Fibroblast of upper back skin (primary cell): ENCODE measurements at places on chromosomes 7 and 10.

- DNase-seq: no peak
These were observed 22.9 kb downstream of the SFTPD start for GRCh38 chr10:79926037-79926436.

DNA sequence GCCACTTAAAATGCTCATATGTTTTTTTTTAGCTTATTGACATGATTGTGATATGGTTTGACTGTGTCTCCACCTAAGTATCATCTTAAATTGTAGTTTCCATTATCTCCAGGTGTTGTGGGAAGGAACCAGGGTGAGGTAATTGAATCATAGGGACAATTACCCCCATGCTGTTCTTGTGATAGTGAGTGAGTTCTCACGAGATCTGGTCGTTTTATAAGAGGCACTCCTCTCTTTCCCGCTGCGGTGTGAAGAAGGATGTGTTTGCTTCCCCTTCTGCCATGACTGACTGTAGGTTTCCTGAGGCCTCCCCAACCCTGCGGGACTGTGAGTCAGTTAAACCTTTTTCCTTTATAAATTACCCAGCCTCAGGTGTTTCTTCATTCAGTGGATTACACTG lies 80.5 kb upstream of the ETV1 start:
- no peak for DNase-seq

- peak; percentile 14 for DNase-seq
These were observed 331.5 kb upstream of the NPVF start for GRCh38 chr7:25559581-25560367.

DNA sequence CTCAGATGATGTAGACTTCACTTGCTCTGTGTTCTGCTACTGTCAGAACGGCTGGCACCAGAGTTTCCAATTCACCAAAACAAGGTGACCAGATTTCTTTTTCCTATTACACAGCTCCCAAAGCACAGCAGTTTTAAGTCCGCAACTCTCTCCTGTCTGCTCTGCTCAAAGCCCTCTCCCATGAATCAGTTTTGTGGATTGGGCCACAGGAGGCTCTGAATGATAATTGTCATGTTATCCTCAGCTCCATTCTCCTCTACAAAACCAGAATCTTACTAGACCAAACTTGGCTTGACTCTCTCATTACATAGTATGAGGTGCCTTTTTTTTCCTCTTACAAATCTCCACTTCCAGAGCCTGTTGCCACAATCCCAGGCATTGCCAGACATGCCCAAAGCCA lies 223.5 kb downstream of the SNX13 start:
- no peak for DNase-seq

DNA sequence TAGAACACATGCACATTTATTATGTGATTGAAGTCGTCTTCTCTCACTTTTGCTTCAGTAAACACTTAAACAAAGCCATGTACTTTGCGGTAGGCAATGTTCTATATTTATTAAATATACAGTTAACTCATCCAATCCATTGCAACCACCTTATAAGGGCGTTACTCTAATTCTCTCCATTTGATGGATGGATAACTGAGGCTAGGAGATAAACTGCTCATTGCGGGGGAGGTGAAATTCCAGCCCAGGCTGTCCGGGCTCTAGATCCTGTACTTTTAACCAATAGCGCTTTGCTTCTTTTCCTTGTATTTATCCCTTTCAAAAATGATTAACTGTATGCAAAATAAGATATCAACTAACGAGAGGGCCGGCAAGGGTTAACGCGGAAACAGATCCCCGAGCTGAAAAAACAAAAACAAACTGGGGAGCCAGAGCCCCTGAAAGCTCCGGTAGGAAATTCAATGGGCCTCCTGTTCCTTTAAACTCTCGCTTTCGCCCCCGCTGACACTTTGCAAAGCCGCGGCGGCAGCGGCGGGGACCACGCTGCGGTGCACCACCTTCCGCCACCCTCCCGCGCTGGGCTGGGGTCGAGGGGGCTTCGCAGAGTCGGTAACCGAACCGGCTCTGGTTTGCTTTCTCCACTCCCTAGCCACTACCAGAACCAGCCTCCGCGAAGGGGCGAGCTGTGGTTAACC lies 1.0 kb upstream of the PLXDC2 start:
- DNase-seq: no peak

DNA sequence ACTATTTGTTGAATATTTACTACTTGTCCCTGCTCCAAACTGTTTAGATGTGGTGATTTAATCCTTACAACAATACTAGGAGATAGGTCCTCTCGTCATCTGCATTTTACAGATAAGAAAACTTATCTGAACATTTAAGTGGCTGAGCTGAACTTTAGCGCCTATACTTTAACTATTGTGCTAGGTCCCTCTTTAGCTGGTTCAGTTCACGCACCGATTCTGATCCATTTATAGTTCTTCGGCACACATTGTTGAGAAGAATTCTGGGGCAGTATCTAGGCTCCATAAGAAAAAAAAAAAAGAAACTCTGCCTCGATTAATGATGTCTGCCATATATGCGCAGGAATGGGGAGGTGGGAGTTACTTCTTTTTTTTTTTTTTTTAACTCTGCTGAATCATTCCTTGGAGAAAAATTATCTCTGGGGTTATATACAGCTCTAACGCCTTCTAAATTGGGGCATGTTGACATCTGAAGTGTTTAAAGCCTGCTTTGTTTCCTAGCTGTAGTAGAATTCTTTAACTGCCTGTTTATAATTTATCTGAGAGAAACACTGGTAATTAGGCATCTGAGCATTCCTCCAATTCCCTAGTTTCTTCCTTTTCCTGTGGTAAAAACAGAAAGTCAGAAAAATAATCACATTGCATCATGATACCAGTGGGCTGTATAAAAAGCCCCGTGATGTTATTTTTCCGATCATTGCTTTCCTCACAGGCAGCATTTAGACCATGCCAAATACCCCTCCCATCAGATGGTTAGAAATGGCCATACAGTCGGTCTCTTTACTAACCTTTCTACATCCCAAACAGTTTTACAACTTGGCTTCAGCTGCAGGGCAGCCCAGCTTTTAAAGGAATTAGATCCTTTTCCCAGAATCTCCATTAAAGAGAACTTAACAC lies 98.5 kb upstream of the KDM7A start:
- peak; percentile 9 for DNase-seq

GRCh38 chr10:81021428-81022129 lies 483.9 kb downstream of the SH2D4B start:
- no peak for DNase-seq
